Activated naive CD4-positive, alpha-beta T cell treated with anti-CD3 and anti-CD28 coated beads, Interleukin-2, amount 10 ng/mL, durations not matched to agents 7 days and 5 days (primary cell): ENCODE measurements at places on chromosomes 12 and 14.
A peak's percentile ranks its signal among the peaks of the same experiment; 100 is the strongest.

GRCh38 chr14:21042918-21043317, 756 bp downstream of the RNASE7 start:
- DNase-seq: no peak

DNA sequence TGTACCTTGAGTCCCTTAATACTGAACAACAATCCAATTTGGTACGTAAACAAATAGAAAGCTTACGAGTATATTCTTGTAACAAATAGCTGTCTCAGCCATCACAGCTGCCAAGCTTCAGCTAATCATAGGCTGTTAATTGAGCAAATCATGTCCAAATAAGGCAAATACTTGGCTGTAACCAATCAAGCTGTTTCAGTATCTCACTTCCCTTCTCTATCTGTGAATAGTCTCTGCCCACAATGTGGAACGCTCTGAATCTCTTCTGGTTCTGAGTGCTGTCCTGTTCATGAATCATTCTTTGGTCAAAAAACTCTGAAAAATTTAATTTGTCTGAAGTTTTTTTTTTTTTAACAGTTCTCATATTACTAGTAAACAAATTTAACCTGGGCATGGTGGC, 5.8 kb upstream of the NEMF start:
- no peak for DNase-seq

DNA sequence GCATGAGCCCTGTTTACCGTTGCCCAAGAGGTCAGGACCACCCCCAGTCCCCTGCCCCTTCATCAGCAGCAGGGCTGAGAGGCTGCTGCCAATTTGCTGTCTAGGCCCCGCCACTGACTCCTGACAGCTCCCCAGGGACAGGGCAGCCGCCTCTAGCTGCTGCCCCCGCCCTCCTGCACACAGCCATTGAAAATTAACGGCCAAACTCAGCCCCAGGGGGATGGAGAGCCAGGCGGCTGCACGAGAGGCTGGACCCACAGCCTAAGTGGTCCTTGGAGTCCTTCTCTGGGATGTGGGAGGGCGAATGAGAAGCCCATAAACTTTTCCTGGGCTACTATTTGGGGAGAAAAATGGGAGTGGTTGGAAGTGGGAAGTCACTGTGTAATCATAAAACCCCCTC, 4.6 kb downstream of the FOXN4 start:
- no peak for DNase-seq

GRCh38 chr14:54108481-54109471, 152.2 kb upstream of the BMP4 start:
- DNase-seq: no peak

DNA sequence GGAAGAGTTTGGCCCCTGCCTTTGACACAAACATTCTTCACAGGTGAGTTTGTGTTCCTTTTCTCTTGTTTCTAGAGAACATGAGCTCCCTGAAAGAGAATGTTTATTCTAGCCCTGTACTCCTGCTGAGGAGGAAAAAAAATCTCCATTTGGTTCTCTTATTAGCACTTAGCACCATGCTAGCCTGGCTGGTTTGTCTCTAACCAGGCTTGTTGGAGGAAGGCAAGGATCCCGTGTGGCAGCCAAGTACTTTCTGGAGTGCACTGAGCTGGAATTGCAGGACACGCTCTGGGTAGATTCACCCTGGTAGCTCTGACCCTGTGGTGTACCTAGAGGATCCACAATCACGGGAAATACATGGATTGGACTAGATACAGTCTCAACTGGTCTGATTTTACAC, 41.9 kb downstream of the KCNA1 start:
- no peak for DNase-seq

- DNase-seq: no peak
Observed at GRCh38 chr14:92800012-92800411, 5.9 kb downstream of the GOLGA5 start.

DNA sequence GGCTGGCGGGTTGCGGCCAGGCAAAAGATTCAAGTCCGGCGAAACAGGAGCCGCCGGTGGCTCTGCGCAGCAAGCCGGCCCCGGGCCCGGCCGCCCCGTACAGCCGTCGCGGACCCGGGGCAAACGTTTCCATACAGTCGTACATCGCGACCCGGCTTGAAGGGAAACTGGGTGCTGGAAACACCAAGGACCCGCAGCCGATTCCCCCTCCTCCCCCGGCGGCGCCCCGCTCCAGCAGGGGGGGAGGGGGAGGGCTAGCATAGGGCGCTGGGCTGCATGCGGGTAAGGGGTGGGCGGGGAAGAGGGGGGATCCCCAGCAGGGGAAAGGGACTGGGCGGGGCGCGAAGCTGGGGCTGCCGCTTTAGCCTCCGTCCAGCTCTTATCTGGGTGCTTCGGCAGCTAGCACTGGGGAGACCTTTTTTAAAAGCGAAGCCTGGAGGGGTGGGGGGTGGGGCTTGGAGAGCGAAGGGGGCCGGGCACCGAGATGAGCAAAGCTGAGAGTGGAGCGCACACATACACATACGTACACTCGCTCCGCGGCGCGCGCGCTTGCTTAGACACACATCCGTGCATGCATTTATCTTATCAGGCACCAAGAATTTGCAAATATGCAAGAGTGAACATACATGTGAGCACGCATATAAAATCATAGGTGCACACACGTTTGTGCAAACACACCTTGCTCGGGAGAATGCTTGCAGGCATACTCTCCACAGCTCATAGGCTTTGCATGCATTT, 11.9 kb downstream of the RARG start:
- DNase-seq: peak; percentile 91

GRCh38 chr12:78951803-78952551, 87.4 kb downstream of the SYT1 start:
- DNase-seq: no peak

GRCh38 chr14:26599291-26599690, 1.5 kb upstream of the NOVA1 start:
- DNase-seq: no peak

- DNase-seq: no peak
Observed at GRCh38 chr12:57129889-57130288, 1.6 kb downstream of the LRP1 start.

GRCh38 chr12:116217045-116217735, 60.3 kb downstream of the MED13L start:
- no peak for DNase-seq

DNA sequence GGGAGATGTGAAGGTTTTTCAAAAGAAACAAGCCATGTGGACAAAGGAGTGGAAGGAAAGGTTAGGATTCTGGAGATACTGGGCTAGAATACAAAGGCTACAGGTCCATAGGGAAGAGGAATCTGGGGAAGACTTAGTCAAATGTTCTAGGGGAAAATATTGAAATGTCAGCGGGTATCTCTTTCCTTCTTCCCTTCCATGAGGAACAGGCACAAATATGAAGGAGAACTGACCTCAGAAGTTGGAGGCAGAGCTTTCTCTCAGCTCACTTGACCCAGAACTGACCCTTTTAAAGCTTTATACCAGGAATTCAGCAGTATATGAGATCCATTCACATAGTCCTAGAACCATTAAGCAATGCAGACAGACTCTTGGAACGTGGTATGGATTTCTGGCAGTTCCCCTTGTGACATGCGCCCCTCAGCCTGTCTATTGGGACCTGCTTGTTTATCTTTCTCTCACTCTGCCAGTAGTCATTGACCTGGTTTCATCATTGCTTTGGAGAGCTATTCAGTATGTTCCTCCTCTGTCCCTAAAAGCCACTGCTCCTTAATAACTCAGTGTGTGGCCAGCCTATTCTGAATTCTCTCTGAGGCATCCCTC, 43.0 kb upstream of the GSG1 start:
- DNase-seq: no peak
